ENCODE measurements at places on chromosomes 7 and 10.

GRCh38 chr7:98223898-98224700 lies 12.9 kb downstream of the BHLHA15 start:
- DNase-seq, result no peak

- DNase-seq, result no peak
Observed at GRCh38 chr10:97538411-97538810, 34.2 kb upstream of the ANKRD2 start.

DNA sequence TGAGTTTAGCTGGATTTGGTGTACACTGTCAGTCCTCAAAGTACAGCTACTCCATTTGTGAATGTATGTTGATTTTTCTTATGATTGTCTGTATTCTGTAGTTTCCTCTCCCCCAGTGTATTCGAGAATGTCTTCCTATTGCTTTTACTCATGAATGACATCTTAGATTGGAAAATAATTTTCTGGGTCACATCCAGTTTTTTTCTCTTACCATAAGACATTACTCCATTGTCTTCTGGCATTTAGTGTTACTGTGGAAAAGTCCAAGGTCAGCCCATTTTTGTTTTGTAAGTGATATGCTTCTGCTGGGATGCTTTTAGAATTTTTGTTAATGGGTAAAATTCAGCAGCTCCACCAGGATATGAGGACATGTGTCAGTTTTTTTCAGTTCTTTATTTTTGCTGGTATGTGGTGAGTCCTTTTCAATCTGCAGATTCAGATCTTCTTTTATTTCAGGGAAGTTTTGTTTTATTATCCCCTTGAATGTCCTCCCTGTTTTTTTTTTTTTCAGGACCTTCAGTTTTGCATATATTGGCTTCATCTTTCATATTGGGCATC lies 33.6 kb downstream of the WAC start:
- no peak for DNase-seq

GRCh38 chr7:132004529-132004928 lies 448.1 kb upstream of the PODXL start:
- DNase-seq, result no peak

GRCh38 chr7:15783987-15784693 lies 97.7 kb upstream of the MEOX2 start:
- no peak for DNase-seq

DNA sequence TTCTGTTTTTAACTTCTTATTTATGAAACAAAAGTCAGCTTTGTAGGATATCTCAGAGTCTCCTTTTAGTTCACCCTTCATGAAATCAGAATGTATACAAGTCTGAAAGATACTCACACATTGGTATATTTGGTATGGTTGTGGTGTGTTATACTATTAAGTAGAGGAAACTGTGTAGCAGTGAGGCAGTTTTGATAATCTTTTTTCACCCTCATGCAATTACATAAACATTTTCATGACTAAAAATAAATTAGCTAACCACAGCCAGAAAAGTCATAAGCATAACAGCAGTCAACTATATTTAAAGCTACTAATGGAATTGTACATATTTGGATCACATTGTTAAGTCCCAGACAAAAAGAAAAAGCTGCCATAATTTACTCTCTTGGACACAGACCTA lies 62.1 kb downstream of the FAM185A start:
- DNase-seq, result no peak

GRCh38 chr10:122954731-122955050 lies 664 bp upstream of the C10orf88 start:
- DNase-seq, result peak; percentile 62

GRCh38 chr7:40621592-40621998 lies 486.8 kb downstream of the SUGCT start:
- no peak for DNase-seq

GRCh38 chr10:131034451-131034850 lies 277.1 kb downstream of the TCERG1L start:
- DNase-seq, result no peak

DNA sequence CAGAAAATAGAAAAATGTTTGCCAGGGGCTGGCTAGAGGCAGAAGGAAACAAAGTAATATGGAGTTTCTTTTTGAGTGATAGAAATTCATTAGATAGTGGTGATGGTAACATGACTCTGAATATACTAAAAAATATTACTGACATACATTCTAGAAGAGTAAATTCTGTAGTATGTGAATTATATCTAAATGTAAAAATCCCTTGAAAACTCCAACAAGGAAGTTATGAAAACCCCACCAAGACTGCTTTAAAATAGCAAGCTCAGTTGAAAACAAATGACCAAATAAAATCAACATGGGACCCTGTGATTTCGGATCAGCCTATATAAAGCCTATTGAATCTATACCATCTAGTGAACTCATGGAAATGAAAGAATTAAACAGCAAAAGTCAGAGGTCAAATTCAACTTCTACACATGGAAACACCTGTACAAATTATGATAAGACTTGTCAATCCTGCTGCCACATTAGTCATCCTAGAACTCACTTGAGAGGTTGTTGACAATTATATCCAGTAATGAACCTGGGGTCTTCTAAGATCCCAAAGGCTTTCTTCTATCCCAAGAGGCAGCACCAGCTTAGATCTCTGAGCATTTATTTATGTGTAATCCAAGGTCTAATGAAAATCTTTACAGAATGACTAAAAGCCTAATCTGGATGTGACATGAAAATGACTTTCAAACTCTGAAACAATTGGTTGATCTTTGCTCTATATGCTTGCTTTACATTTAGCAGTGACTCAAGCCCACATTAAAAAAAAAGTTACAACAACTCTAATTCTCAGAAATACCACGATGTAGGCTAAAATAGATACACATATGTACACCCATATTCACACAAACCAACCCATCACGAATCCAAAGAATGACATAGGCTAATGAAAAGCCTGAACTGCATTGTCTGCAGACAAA lies 59.3 kb downstream of the OSBPL3 start:
- DNase-seq, result no peak

- DNase-seq, result no peak
Observed at GRCh38 chr10:118983263-118983662, 46.3 kb upstream of the NANOS1 start.

DNA sequence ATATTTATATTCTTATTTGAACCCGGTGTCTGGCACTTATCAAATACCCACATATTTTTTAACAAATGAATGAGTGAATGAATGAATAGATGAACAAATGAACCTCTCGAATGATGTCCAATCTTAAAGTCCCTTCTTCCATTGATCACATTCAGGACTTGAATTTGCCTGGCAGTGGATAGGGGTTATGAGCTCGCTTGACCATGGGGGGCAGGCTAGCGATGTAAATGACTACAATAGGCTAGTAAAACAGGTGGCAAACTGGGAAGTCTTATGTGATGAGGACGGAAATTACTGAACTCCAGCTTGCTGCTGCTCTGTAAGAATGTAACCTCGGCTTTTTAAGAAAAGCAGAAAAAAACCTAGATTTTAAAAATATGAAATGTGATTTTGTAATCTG lies 247.7 kb upstream of the DKK1 start:
- no peak for DNase-seq

DNA sequence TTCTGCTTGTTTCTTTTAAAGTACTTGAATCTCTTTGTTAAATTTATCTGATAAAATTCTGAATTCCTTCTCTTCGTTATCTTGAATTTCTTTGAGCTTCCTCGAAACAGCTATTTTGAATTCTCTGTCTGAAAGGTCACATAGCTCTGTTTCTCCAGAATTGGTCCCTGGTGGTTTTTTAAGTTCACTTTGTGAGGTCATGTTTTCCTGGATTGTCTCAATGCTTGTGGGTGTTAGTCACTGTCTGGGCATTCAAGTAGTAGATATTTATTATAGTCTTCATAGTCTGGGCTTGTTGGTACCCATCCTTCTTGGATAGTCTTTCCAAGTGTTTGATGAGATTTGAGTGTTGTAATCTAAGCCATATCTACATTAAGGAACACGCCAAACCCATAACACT lies 1060.6 kb downstream of the LRMDA start:
- no peak for DNase-seq

- no peak for DNase-seq
Observed at GRCh38 chr10:13168781-13169180, 7.4 kb downstream of the MCM10 start.

- no peak for DNase-seq
Observed at GRCh38 chr10:47253030-47253637, 46.9 kb upstream of the GDF10 start.

DNA sequence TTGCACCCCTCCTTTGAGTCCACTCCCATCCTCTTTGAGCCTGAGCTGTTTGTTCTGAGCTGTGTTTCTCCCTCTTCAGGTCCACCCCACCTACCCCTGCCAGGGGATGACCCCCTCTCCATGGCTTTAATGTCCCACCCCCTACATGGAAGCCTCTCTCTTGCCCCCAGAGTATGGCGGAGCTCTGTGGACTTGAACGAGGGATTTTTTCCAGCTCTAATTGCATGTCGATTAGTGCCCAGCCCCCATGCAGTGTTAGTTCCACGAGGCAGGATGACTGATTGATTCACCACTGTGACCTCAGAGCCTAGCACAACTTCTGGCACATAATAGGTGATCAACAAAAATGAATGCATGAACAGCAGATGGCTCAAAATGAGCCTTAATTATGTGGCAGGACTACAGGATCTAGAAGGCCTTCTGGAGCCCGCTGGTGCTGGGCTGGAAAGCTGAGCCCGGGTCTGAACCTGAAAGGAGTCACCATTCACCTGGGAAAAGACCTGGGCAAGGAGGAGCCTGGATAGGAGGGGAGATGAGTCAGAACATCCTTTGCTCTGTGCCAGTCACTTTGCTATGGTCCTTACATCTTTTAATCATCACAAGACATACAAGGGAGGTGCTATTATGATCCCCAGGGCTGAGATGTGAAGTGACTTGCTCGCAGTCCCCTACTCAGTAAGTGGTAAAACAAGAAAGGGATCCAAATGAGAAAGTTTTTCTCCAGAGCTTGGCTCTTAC lies 17.1 kb upstream of the SLC18A2 start:
- no peak for DNase-seq

GRCh38 chr10:108411894-108412293 lies 1247.4 kb upstream of the SORCS1 start:
- DNase-seq, result no peak

DNA sequence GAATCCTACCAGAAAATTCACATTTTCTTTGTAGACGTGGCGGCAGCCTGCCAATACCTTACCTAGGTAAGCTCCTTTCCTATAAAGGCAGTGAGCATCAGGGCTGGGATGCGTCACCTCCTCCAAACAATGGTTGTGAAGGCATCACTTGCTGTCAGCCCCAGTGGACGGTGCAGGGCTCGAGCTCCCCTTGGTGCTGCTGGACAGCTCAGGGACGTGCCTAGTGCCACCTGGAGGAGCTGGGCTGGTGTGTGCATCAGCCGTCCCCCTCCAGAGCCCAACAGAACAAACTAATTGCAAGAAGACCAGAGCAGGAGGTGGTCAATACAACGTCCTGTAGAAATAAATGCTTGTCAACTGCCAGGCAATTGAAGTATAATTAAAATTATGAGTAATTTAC lies 517.5 kb upstream of the FOXK1 start:
- no peak for DNase-seq

DNA sequence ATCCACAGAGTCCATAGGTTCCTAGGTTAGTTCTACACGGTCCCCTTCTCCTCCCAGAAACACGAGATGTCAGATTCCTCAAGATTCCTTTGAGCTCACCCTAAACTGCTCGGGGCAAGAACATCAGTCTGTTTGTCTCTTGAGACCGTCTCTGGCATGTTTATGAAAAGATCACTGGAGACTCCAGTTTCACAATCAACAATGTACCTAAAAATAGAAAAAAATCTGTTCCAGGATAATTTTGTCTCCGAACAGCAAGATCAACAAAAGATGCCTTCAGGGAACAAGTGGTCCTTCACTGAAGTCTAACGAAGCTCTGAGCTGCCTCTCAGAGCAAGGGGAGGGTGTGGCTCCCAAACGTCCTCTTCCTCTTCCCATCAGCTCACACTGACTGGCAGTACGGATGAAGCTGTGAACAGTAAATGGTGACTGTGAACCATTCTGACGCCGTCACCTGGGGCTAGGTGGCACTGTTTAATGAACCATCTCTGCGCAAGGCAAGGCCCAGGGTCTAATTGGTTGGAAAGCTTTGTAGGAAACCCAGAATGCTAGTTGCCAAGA lies 156.2 kb upstream of the LYZL1 start:
- DNase-seq, result no peak

DNA sequence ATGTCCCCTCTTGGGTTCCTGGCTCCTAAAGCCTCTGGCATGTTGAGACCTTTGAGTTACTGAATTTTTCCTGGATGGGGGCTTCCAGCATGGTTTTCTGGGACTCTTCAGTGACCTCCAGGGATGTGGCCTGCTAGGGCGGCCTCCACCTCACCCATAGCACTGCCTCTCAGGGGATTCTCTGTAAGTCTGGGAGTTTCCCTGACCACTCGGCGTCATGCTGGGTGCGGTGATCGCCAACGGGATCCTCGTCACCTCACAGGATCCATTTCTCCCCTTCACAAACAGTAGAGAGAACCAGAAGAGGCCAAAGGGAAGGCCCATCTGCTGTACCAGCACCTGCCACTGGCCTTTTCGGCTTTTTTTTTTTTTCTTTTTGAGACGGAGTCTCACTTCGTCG lies 84.3 kb downstream of the NPTX2 start:
- no peak for DNase-seq

GRCh38 chr10:5543623-5544022 lies 18.9 kb downstream of the CALML3 start:
- DNase-seq, result no peak

DNA sequence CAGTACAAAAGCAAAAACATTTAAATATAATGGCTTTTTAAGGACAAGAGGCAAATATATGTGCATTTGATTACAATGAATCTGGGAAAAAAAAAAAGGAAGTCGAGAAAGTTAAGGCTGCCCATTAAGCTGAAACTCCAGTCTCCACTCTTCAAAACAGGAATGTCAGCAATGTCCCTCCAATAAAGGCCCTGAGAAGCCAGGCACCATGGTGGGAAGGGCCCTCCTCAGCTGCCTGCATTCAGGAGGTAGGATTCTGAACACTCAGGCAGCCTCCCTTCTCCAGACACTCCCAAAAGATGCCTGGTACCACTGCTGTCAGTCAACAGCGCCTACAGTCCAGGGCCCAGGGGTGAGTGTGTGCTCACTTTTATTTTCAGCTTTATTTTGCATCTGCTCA lies 121.3 kb upstream of the MGMT start:
- no peak for DNase-seq

- no peak for DNase-seq
Observed at GRCh38 chr7:95441042-95441823, 6.4 kb upstream of the PON2 start.
